Lung (tissue), 17 donors: ENCODE measurements at places on chromosomes 4 and X. TPM values are rescaled to one million over a fixed set of nuclear protein-coding genes. Genes with fewer than 3 reads are reported as not detected.

GRCh38 chr4:40180356-40180755 is 16.5 kb upstream of the RHOH start:
- no peak for DNase-seq

GRCh38 chrX:103730147-103730795 is 19.6 kb downstream of the TMEM31 start:
- DNase-seq, result no peak

DNA sequence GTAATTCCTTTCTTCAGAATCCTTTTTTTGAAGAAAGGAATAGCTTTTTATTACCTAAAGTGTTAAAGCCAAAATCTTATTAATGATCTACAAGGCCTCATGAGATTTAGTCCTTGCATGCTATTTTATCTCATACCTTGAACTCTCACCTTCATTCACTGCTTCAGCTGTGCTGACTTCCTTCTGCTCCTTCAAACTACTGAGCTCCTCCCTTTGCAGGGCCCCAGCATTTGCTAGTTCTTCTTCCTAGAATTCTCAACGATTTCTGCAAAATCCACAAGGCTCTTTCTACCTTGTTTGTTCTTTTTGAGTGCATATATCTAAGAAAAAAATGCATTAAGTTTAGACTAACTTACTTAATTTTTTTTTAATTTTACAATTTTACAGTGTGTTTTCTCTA is 619.5 kb downstream of the EPHA5 start:
- no peak for DNase-seq

DNA sequence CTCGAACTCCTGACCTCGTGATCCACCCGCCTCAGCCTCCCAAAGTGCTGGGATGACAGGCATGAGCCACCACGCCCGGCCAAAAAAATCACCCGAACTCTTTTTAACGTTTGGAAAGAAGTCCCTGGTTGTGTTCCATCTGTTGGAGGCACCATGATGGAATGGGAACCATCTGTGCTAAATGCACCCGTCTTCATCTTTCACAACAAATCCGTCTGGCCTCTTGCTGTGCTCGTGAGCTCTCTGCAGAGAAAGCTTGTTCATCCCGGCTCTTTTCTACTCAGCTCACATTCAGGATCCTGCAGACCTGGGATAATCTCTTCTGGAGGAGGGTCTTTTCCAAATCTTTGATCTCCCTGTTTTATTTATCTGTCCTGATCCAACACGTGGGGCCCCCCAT is 188.8 kb downstream of the CRLF2 start:
- no peak for DNase-seq

DNA sequence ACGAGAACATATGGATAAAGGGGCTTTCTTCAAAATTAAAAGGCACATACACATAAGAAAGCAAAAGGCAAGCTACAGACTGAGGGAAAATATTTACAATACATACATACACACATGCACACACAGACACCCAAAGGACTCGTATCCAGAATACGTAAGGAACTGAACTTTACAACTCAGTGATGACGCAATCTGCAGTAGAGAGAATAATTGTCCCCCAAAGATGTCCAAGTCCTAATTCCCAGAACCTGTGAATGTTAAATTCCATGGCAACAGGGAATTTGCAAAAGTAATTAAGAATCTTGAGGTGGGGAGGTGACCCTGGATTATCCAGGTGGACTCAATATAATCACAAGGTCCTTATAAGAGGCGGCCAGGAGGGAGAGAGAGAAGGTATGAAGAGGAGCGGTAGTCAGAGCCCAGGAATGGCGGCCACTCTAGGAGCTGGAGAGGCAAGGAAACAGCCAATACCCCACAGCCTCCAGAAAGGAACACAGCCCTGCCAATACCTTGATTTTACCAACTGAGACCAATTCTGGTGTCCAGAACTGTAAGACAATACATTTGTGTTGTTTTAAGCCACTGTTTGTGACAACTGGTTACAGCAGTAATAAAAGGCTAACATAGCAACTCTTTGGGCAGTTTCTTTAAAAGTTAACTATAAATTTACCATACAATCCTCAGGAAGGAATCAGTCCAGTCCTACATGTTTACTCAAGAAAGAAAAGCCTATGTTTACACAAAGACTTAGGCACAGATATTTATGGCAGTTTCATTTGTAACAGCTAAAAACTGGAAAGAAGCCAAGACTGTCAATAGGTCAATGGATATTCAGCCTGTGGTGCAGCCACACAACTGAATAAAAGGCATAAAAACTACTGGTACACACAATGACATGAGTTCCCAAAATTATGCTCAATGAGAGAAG is 27.3 kb upstream of the STS start:
- DNase-seq, result no peak

Gene SLC25A53
- total RNA-seq, result 6.2 TPM
